ENCODE measurements at places on chromosomes 1 and 21.

- no peaks in the 10 kb centered on the region for H3K36me3 ChIP-seq
- H3K27me3 ChIP-seq, result no peaks in the 10 kb centered on the region
Observed at GRCh38 chr1:101697072-101697471, 299.7 kb downstream of the OLFM3 start.

DNA sequence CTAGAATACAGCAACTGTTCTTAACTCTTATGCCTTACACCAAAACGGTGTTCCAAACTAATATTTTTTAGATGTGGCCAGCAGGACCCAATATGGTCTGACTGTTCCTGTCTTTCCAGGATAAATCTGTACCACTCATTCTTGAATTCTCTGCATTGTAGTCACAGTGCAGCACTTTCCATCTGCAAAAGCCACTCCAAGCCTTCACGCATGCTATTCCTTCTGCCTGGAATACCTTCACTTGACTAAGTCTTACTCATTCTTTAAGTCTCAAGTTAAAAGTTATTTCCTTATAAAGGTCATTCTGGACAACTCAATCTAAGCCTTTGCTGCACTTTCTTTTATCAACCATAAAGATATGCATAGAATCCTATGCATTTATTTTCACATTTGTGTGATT is 1194.5 kb downstream of the PLA2G4A start:
- no peak for DNase-seq
- H3K36me3 ChIP-seq, result no peaks in the 10 kb centered on the region
- no peak overlapping the region for H3K4me3 ChIP-seq
- H3K4me1 ChIP-seq, result no peaks in the 10 kb centered on the region

DNA sequence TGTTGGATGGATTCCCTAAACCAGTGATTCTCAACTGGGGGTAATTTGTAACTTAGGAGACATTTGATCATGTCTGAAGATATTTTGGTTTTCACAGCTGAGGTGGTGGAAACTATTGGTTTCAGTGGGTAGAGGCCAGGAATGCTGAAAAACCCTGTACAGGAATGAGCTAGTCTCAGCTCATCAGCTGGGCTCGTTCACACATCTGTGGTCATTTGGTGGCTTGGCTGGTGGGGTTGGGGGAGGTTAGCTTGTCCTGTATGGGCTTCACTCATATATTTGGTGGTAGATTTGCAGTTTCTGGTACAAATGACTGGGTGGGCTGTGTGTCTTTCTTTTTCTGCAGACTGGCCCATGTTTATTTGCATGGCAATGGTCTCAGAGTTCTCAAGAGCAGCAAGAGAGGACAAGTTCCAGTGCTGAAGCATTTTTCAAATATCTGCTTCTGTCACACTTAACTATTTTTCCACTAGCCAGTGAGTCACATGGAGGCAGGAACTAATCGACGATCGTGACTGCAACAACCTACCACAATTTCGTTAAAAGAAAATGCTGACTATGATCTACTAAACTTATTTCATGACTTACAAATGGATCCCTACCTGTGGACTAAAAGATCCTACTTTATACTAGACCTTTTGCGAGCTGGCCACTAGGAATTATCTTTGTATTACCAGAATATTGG is 321.7 kb upstream of the PLXNA2 start:
- no peak overlapping the region for H3K27ac ChIP-seq
- H3K4me3 ChIP-seq, result no peak overlapping the region
- H3K4me1 ChIP-seq, result no peaks in the 10 kb centered on the region
- DNase-seq, result no peak
- H3K27me3 ChIP-seq, result no peaks in the 10 kb centered on the region

GRCh38 chr1:54944610-54945392 is 35.6 kb upstream of the TMEM61 start:
- no peak overlapping the region for H3K4me3 ChIP-seq
- peak; percentile 67 for DNase-seq
- H3K36me3 ChIP-seq, result no peaks in the 10 kb centered on the region
- H3K27me3 ChIP-seq, result no peaks in the 10 kb centered on the region
- peaks cover 4% of the 10 kb centered on the region for H3K4me1 ChIP-seq

- H3K36me3 ChIP-seq, result peaks cover 17% of the 10 kb centered on the region
- H3K27ac ChIP-seq, result no peak overlapping the region
- no peaks in the 10 kb centered on the region for H3K27me3 ChIP-seq
- peak overlapping the region; percentile 91 for H3K4me3 ChIP-seq
- H3K4me1 ChIP-seq, result peaks cover 7% of the 10 kb centered on the region
- no peak for DNase-seq
Observed at GRCh38 chr1:145992502-145992936, 3.9 kb downstream of the TXNIP start.

DNA sequence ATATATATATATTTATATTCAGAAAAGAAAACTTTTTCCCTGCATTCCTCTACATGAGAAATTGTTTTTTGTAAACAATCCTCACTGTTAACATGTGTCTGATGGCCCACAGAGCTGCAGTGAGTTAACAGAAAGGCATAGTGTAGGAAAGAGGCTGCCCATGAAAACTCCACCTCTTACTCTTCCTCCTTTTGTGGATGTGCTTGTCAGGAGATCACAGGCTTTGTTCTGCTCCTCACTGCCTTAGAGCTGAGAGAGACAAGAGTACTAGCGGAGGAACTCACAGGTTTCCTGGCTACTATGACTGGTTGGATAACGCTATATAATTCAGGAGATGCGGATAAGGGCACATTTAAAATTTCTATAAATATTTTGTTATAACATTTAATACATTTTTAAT is 200.6 kb downstream of the BRINP3 start:
- no peaks in the 10 kb centered on the region for H3K27me3 ChIP-seq
- H3K36me3 ChIP-seq, result no peaks in the 10 kb centered on the region
- H3K27ac ChIP-seq, result no peak overlapping the region
- no peak overlapping the region for H3K4me3 ChIP-seq
- DNase-seq, result peak; percentile 23

DNA sequence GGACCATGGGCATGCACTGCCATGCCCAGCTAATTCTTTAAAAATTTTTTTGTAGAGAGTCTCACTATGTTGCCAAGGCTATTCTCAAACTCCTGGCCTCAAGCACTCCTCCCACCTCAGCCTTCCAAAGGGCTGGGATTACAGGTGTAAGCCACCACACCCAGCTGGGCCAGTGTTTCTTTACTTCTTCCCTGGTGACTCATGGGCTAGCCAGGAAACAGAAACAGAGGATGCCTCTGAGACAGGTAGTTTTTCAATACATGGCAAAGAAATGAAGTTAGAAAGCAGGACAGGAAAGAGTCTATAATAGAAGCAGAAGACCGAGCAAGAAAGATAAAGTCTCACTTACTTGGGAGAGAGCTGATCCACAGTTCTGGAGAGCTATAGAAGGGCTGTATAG is 7.6 kb upstream of the C1orf74 start:
- H3K36me3 ChIP-seq, result no peaks in the 10 kb centered on the region
- no peak overlapping the region for H3K4me3 ChIP-seq
- no peaks in the 10 kb centered on the region for H3K4me1 ChIP-seq

DNA sequence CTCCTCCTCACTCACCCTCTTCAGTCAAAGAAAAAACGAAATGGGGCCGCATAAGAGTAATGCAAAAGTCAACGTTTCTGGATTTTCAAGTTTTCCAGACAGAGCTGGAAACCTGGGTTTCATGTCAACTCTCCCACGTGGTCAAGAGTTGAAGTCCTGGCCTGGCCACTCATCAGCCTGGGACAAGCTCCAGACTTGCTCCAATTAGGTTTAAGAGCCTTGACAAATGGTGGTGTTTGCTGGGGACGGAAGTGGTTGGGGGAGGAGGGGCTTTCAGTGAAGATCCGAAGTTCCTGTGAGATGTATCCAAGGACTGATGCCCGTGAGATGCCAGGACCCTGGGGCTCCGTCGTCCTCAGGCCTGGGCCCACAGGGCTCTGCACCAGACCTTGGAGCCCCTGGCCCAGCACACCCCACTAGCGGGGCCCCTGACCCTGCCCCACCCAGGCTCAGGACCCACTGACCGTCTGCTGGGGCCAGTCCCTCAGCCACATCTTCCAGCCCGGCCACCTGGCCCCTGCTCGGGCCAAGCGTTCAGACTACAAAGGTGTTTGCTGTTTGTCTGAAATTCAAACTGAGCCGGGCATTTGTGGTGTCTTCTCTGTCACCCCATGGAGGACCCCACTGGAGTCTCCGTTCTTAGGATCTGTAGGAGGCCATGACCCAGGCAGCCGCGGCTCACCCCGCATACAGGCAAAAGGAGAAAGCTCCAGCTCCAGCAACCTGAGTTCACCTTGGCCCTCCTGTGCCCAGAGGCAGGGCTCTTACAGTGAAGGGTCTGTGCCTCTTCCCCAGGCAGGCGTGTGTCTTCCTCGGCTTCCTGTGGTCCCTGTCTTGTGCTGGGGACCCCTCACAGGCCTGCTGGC is 53.3 kb downstream of the SIK1 start:
- H3K36me3 ChIP-seq, result no peaks in the 10 kb centered on the region
- H3K4me3 ChIP-seq, result no peak overlapping the region
- H3K27ac ChIP-seq, result no peak overlapping the region
- H3K4me1 ChIP-seq, result peaks cover 7% of the 10 kb centered on the region

GRCh38 chr1:225914947-225915346 is 9.1 kb downstream of the PYCR2 start:
- H3K4me3 ChIP-seq, result no peak overlapping the region
- no peaks in the 10 kb centered on the region for H3K4me1 ChIP-seq
- no peak for DNase-seq
- no peak overlapping the region for H3K27ac ChIP-seq

GRCh38 chr1:41377397-41377796 is 16.2 kb downstream of the FOXO6 start:
- H3K27me3 ChIP-seq, result peaks cover 12% of the 10 kb centered on the region
- H3K36me3 ChIP-seq, result no peaks in the 10 kb centered on the region
- no peak for DNase-seq
- H3K4me3 ChIP-seq, result no peak overlapping the region
- no peak overlapping the region for H3K27ac ChIP-seq

Measured in neuronal stem cell (in vitro differentiated cells).